Activated T-helper 1 cell treated with Interleukin-2 at 50 U/mL for 16 hours (primary cell): ENCODE measurements at places on chromosomes 3 and 15.

DNA sequence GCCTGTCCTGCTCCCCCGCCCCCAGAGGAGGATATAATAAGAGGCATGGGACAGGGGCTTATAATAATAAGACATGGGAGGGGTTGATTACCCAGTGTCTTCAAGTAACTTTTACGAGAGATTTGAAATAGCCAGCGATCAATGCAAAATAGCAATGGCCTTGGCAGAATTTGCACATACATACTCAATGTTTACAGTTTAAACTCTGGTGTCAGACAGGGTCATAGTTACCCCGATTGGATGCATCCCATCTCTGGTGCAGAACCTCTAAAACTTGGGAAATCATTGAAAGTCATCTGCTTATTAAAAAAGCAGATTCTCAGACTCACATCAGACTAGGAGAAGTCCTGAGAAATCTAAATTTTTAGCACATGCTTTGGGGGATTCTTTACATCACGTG lies 61.0 kb downstream of the TRAK1 start:
- no peak for DNase-seq

DNA sequence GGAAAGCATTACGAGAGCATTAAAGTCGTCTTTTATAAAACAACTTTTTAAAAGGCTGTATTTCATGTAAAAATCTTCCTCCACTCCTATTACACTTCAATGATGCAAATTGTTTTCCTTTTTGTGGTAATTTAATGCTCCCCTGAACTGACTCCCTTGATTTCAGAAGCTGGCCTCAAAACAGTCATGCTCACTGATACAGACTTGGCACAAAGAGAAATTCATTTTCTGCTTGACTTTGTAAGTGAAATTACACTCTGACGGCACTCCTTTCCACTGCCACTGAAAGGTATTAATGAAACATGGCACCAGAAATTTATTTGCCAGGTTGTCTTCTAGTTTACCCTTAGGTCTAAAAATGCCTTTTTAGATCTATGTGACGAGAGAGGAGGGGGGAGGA lies 215.5 kb downstream of the LRRC3B start:
- no peak for DNase-seq

DNA sequence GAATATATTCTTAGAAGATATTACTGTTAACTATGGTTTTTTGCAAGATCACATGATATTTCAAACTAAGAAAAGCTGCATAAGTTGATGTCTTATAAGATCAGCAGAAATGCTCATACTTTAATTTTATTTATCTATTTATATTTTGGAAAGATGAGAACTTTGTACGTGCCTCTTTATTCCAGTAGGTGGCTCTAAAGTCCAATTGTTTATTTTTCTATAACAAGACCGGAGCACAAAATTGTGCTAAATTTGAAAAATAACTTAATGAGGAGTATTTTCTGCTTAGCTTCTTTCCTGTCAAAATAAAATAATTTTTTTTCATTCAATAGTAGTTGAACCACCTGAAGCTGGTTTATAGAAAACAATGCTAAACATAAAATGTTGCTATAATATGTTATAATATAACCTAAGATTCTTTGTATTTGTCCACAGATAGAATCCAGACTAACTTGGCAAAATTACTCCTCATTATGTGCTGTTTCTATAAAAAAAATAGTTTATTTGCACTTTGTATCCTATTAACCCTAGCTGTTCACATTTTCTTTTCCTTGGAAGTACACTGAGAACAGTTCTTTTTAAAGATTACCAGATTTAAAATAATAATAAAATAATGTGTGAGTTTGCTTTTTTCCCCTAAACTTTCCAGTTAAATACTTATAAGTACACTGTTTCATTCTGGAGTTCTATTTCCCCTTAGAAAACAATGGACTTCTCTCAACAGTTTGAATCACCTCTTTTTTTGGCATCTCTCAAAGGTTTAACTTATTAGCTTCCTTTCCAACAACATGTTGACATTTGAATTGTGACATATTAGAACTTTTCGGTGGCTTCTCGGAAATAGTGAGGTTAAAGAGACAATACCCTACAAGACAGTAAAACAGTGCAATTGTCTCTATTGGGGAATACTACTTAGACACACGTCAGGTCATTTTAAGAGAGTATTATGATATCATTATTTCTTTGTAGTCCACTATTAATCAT lies 530.0 kb downstream of the MECOM start:
- no peak for DNase-seq

DNA sequence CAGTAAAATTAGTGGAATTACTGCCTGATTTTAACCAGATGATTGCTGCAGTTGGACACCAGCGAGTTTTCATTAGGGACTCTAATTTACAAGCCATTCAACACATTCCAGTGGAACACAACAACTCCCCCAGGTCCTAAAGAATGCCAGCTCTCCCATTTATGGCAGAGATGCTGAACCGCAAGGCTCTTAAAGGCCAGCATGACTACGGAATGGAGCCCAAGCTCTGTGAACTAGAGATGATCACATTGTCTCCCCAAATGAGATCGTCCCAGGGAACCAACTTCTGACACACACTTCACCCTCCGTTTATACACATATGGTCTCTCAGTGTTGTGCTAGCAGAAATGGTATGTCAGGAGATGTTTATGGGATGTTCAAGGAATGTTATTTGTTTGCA lies 446.2 kb upstream of the NR2F2 start:
- no peak for DNase-seq

- DNase-seq: no peak
Measured at GRCh38 chr3:117528688-117529087, 819.1 kb downstream of the TUSC7 start.

DNA sequence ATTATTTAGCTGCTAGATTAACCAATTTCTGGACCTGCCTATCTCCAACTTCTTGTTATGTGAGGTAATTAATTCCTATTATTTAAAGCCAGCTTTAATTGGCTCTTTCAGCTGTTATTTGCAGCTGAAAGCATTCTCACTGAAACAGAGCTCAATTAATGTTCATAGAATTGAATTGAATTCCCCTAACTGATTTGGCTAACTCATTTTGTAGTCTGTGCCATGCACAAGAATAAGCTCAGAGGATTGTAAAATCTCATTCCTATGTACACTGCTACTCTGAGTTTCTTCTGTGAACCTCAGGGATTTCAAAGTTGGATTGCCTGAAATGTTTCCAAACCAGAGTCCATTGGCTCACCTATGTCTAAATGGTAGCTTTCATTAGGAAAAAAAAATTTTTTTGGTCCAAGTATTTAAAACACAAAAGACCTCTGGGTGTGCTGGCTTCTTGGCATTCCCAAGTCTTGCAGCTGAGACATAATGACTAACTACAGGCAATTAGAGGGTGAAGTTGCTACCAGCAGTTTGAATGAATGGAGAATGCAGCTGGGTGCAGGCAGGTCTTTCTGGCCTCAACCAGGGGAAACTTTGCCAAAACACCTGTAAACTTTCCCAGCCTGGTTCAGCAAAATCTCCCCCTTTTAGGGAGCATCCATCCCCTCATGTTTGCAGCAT lies 134.3 kb downstream of the EDEM1 start:
- no peak for DNase-seq

DNA sequence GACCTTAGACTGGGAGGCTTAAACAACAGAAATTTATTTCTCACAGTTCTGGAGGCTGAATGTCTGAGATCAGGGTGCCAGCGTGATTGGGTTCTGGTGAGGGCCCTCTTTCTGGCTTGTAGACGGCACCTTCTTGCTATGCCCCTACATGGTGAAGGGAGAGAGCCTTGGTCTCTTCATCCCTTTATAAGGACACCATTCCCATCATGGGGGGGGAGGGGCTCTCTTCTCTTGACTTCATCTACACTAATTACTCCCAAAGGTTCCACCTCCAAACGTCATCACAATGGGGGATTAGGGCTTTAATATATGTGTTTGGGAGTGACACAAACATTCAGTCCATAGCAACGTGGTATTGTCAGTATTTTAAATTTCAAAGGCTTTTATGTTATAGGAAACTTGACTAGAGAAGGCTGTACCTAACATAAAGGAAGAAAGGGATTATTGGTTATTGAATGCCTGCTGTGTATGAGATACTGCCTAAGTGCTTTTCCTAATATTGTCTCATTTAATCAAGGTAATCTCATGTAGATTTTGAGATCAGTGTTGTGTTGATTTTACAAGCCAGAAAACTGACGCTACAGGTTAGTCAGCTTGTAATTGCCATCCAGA lies 20.9 kb downstream of the SYN2 start:
- DNase-seq: no peak

GRCh38 chr3:171563298-171563697 lies 103.1 kb upstream of the TNIK start:
- no peak for DNase-seq

GRCh38 chr3:130900959-130901358 lies 7.1 kb downstream of the ATP2C1 start:
- DNase-seq: no peak

DNA sequence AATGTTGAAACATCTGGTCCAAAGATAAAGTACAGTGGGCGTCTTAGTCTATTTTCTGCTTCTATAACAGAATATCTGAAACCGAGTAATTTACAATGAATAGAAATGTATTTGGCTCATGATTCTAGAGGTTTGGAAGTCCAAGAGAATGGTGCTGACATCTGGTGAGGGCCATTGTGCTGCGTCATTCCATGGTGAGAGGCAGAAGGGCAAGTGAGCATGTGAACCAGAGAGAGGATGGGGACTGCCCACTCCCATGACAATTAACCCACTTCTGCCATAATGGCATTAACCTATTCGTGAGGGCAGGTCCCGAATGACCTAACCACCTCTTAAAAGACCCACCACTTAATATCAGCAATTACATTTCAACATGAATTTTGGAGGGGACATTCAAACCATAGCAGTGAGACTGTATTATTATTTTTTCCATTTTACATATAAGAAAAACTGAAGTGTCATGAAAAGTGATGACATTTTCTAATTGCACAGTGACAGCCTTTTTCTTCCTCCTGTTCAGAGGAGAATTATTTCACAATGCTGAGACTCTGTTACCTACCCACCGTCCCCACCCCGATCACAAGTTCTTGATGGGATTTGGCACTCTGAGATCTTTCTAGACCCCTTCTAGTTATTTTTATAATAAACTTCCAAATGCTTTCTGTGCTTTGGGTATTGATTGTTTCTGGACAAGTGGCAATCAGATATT lies 238.8 kb downstream of the RPLP1 start:
- DNase-seq: no peak

DNA sequence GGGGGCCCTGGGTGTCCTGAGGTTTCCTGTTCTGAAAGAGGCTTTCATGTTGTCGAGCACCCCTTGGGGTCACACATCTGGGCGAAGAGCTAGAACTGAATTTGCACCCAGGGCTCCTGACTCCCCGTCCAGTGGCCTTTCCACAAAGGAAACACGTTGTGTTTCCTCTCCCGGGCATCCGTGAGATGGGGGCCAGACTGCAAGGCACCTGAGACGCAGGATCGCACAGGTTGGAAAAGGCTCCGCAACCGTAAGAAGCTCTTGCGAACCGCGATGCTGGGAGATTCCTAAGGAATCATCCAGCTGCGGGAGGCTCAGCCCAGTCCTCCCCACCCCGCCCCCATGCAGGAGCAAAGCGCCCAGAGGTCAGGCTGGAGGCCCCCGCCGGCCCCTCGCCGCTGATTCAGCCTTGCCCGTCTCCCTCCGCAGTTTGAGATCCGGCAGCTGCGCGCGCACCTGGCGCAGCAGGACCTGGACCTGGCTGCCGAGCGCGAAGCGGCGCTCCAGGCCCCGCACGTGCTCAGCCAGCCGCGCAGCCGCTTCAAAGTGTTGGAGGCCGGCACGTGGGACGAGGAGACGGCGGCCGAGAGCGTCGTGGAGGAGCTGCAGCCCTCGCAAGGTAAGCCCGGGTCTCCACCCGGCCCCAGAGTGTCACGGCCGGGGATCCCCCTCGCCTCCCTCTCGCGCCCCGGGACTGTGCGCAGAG lies 119.6 kb downstream of the ETFA start:
- no peak for DNase-seq

GRCh38 chr15:66996094-66996493 lies 69.3 kb upstream of the SMAD3 start:
- no peak for DNase-seq

DNA sequence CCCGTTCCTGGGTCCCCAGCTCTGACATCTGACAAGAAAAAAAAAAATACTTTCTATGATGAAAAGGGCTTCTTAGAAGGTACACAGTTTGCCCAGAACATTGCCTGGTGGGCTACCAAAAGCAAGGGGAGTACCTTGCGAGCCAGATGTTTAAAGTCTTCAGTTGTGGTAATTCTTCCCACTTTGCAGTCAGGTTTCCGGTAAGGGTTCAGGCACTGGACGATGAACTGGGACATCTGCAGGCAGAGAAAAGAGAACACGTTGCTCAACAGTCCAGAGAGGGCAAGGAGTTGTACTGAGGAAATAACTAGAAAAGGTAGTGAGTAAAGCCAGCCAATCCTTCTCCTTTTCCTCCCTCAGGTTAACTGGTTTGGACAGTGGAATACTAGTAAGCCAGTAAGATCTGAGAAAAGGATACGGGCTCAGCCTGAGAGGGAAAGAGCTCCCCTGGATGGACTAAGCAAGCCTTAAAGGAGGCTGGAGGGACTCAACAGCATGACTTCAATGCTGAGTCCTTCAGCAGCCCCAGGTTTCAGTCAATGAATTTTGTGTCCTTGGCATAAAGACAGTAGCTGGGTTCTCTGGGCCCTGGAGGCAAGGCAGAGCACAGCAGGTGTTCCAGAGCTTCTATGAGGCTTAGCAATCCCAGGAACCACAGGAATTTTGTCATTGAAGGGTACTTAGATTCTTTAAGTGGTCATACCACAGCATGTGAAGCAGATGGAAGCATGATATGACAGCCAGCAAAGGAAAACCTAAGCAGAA lies 38.2 kb downstream of the NBEAL2 start:
- no peak for DNase-seq

GRCh38 chr3:103342205-103342731 lies 907.5 kb downstream of the ZPLD1 start:
- DNase-seq: no peak

DNA sequence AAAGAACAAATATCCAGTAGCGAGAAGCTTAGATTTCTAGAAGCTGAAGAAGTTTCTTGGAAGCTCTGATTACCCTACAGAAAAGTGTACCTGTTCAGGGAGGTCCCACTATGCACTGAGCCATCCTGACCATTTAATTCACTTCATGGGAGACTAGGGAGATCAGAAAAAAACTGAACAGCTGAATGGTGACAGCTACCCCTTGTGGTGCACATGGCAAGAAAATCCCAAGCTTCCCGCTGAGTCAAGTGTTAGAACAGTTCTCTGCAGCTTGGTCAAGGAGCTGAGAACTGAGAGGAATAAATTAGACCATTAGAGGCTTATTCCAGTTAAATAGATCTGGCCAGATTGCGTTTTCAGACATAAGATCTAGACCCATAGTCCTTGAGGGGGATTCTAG lies 197.2 kb upstream of the VEPH1 start:
- no peak for DNase-seq

DNA sequence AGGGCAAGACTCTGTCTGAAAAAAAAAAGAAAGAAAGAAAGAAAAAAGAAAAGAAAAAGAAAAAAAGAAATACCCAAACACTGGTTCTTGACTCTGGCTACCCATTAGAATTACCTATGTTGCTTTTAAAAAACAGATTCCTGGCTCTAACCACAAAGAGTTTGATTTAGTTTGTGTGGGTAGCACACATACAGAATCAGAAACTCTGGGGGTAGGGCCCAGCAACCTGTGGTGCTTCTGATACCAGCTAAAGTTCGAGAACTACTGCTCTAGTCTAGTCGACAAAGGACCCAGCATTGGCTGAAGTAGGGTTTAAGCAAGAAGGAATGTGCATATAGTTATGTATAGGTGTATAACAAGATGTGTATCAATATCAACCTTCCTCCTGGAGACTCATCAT lies 392.7 kb downstream of the EFHB start:
- DNase-seq: no peak

- DNase-seq: no peak
Measured at GRCh38 chr3:183381179-183381578, 47.2 kb downstream of the MCF2L2 start.

- no peak for DNase-seq
Measured at GRCh38 chr3:196803891-196804468, 63.7 kb upstream of the SENP5 start.
